ENCODE measurements at places on chromosomes 13 and 19.

DNA sequence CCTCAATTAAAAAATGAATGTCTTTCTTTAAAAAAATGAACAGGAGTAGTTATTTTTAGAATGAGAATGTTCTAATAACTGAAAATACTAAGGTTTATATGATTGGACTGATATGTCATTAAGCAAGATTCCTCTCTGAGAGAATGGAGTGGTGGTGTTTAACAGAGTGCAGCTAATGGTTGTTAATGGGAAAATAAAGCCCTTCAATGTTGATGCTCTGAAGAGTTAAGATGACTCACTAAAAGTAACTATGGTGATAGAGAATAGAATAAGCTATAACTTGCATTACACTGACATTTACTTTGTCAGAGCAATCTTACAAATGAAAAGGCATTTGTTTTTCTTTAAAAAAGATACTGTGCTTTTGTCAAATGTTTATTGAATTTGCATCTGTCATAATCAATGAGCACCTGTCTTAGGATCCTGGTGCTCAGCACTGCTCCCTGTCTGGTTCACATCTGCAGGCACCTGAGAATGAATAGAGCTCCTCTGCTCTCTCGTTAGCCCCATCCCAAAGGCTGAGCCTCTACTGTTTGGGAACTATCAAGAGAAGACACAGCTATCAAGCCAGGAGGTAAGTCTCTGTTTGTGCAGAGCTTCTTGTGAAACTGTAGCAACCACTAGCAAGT is 15.1 kb downstream of the PABPC3 start:
- no peak for DNase-seq

GRCh38 chr13:78659732-78660494 is 958 bp upstream of the OBI1 start:
- no peak for DNase-seq

DNA sequence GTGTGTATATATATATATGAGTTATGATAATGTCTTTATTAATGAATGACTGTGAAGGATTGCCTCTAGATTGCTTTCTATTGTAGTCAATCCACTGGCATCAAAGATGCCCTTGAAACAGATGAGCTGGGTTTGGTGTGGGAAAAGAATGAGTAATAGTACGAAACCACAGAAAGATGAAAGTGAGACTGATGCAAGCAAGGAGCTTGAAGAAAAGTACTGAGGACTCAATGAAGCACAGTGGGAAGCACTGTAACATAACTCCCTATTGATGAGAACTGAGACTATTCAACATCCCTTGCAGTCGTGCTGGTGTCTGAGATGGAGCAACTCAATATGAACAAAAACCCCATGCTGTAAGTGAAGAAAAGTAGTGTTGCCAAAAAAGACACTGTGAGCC is 1794.2 kb downstream of the SLITRK5 start:
- no peak for DNase-seq

DNA sequence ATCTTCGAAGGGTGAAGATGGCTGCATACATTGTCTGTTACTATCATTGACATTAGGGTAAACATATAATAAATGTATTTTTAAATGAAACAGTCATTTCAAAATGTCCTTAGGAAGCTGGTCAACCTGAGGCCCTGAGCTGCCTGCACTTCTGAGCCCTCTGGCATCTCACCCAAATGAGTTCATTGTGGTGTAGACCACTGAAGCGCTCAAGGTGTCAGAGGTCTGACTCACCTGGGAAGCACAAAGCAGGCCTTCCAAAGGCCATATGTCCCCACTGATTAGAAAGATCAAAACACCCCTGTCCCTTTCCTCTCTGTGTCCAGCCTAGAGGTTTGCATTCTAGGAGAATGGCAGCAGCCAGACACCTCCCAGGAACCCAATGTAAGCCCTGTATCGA is 59.6 kb downstream of the COL4A2 start:
- no peak for DNase-seq

DNA sequence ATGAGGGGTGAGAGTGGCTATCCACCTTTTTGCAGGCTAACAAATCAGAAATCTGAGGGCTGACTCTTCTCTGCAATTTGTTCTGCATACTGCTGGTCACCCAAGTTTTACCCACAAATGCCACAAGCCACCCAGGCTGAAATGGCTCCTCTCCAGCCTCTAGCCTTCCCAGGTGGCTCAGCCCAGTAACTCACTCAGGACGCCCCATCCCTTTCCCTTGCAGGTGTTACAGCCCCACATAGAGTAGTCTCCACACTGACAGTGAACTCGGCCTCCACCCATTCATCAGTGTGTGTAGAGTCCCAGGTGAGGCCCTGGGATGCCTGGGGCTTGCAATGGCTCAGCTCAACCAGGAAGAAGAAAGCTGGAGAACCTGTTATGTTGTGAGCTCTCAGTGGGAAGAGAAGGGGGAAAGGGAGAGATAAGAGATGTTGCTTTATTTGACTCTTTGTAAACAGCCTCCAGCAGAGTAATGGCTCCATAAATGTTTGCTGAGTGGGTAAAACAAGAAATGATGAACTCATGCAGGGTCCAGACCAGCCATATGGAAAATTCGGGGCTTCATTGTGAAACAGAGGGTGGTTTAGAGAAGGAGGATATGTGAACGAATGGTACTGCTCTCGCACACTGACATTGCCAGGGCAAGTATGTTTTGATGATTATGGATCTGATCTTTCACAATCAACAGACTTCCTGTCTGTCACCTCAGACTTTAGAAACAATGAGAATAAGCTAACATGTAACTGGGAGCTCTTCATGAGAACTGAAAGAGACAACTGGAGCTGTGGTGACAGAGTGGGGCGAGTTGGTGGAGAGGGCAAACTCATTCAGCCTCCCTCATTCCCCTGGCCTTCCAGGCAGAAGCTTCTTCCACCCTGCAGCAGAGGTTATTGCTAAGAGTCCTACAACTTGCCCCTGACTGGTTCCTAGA is 74.2 kb upstream of the RFC3 start:
- no peak for DNase-seq

DNA sequence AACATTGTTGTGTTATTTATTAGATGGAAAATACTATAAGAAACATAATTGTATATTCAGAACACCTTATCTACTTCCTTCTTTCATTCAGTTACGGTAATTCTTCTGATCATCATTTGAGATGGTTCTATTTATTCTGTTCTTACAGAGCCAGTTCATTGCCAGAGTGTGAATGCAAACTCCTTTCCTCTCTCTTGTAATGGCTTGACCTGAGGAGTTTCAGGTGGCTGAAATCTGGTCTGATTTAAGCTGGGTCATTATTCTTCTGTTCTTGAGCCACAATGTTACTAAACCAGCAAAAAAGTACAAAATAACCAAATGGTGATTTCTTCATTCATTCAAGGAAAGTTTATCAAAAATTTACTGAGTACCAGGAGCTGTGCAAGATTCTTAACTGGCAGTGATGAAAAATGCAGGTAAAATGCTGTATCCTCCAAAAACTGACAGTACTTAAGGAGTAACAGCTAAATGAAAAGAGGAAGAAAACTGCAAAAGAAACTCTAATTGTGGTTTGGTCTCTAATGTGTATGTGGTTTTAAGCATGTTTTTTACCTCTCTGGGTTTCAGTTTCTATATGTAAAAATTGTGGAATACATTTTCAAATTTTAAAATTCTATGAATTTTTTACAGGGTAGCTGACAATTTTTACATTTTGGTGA is 182.4 kb upstream of the UFM1 start:
- no peak for DNase-seq

DNA sequence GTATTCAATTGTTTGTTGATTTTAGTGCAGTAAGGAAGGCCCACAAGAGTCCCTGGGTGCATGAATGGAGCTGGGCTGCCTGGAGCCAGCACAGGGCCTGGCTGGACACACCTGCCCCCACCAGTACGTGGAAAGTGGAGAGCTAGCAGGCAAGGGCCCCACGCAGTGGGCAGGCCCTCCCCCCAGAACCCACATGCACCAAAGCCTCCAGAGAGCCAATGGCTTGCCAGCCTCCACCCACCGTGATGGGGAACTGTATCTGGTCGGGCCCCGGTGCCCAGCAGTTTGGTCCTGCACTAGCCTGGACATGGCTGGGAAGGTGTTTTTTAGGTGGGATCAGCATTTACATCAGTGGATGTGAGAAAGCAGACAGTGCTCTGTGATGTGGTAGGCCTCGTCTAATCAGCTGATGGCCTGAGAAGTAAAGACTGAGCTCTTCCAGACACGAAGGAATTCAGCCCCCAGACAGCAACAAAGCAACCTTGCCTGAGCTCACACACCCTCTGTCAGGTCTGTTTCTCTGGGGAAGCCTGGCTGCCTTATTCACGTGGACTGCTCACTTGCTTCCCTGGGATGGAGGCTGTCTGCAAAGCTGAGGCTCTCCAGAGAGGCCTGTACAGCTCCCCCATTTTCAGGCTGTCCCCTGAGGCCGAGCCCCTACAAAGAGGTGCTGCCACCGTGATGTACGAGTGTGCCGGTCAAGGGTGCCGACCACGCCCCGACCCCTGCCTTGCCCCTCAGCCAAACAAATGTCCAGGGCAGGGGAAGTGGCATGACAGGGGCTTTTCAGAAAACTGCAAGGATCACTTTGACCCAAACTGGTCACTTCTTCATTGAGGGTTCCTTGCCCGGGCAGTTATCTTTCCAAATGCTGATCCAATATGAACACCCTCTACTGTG is 27.5 kb downstream of the RAB20 start:
- DNase-seq = no peak

DNA sequence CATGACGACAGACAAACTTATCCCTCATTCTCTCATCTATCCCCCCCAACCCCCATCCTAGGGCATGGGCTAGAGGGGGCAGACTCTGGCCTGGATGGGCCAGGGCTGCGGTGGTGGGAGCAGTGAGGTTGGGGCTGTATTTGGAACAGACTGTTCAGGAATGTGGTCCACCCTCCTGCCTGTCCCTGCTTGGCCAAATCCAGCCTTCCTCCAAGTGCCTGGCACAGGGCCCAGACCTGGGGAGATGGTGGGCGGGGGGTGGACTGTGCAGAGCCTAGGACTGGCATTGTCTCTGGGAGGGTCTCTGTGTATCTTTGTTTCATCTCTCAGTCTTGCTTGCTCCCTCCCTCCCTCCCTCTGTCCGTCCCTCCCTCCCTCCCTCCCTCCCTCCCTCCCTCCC is 14.2 kb downstream of the EGLN2 start:
- no peak for DNase-seq

- DNase-seq = no peak
These were observed 61.0 kb downstream of the NHLRC3 start for GRCh38 chr13:39099231-39099630.

- no peak for DNase-seq
These were observed 18.0 kb downstream of the ZNF91 start for GRCh38 chr19:23377276-23377675.

DNA sequence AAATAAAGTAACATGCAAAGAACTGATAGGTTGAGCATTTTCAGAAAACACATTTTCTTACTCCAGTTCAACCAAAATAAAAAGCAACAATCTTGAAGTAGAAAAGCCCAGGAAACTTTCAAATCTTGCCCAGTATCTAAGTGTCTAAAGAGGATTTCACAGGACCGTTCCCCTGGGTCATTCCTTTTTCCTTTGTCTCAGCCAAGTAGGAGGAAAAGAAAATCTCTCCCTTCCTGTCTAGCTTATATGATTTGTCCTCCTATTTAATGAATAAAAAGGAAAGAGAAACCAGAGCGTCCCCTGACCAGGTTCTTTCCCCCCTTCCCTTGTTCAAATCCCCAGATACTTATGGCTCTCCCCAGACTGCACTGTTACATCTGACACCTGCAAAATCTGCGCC is 248.0 kb downstream of the KCTD12 start:
- no peak for DNase-seq
